ENCODE measurements at places on chromosomes 11 and 22.

GRCh38 chr11:35425603-35426212, 6.3 kb upstream of the SLC1A2 start:
- no peak for DNase-seq

GRCh38 chr11:24615451-24616160, 118.8 kb downstream of the LUZP2 start:
- DNase-seq: no peak

DNA sequence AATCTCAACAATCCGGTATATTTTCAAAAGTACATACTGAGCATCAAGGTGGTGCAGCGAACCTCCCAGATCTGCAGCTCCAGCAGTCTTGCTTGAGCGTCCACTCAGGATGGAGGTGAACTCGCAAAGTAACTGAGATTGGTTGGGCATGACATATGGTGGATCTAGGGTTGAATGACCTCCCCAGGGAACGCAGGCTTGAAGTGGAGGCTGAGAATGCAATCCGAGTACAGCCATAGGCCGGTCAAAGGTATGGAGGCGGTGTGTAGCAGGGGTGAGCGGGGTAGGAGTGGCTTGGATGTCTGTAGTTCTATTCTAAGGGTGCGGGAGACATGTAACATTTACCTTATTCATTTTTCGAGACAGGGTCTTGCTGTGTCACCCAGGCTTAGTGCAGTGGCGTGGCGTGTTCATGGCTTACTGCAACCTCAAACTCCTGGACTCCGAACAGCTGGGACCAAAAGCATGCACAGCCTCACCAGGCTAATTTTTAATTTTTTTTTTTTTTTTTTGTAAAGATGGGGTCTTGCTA, 631 bp upstream of the C22orf39 start:
- DNase-seq: no peak

- no peak for DNase-seq
These were observed 34.2 kb upstream of the LDLRAD3 start for GRCh38 chr11:35909511-35910265.

DNA sequence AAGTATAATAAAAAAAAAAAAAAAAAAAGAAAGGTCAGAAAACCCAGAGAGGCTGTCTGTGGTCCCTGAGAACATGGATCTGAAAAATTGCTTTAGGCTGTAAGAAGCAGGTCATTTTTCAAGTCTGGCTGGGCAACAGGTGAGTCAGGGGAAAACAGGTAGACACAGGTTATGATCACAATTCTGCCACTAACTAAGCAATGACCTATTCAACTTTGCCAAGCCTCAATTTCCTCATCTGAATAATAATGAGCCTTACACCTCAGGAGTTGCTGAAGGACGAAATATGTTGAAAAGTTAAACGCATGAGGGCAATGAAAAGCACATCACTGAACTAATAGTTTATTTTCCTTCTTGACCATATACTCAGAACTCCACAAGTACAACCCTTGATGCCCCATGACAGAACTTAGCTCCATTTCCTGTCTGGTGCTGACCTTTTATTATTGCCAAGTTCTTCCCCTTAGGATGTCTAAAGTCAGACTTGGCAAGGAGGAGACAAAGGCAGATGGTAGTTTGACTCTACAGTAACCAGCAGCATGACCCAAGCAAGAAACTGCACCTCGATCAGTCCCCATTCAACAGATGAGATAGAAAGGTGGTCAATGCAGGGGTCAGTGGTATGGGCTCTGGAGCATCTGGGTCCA, 93.6 kb downstream of the SYN3 start:
- DNase-seq: no peak

DNA sequence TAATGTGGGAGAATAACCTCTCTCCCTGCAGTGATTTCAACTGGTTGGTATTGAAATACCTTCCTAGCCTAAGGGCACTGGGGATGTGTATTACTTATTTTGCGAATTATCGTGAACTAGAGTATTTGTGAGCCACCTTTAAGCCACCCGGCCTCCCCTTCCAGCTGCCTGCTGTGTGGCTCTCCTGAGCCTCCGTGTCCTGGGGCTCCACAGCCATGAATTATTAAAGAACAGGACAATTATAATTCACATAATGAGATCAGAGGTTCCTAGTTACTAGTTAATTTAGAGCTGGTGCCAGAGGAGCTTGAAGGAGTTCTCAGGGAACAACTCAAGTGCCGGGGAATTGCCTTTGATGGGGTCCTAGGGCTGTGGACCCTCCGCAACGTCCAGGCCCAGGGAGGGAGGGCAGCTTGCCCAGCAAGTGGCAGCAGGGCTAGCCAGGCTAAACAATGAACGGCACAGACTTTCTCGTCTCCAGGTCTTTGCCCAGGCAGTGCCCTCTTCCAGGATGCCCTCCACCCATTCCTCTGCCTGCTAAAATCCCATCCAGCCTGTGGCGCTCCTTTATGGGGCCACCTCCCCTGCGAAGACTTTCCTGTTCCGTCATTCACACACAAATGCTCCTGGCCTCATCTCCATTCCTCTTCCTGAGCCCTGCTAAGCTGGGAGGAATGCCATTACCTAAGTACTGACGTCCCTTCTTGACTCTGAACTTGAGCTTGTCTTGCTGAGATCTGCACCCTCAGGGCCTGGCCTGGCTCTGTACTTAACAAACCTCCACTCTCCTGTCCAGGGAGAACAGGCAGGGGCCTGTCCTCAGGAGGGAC, 91.5 kb downstream of the RTL6 start:
- DNase-seq: no peak

- DNase-seq: no peak
These were observed 55.0 kb downstream of the DNAJC24 start for GRCh38 chr11:31424652-31425051.

- DNase-seq: no peak
These were observed 474.1 kb downstream of the MN1 start for GRCh38 chr22:27327497-27327896.
